ENCODE measurements at places on chromosomes 3 and 15.

DNA sequence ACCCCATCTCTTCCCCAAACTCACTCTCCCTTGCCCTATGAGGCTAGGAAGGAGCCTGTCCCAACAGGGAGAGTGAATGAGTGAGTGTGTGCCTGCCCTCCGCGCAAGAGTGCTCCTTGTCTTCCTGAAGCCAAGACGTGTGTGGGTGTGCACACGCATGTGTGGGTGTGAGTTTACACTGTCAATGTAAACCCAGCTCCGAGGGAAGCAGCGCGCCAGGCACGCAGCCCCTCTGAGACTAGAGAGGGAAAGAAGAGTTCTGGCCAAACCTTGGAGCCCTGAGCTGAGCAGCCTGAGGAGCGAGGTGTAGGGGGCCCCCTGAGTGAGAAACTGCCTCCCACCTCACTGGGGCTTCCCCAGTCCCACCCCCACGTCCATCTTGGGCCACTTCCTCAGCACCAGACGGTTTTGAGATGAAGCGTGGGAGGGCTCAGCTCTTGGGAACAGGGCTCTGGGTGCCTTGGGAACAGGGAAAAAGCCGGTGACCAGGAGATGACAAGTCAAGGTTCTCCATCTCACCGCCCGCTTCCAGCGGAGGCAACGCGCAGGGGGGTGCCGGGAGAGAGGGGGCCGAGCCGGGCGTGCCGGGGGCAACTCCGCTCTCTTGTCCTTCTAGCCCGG lies 5.1 kb downstream of the MECOM start:
- no peak for DNase-seq

- no peak for DNase-seq
Measured at GRCh38 chr3:55792009-55792408, 304.9 kb upstream of the WNT5A start.

DNA sequence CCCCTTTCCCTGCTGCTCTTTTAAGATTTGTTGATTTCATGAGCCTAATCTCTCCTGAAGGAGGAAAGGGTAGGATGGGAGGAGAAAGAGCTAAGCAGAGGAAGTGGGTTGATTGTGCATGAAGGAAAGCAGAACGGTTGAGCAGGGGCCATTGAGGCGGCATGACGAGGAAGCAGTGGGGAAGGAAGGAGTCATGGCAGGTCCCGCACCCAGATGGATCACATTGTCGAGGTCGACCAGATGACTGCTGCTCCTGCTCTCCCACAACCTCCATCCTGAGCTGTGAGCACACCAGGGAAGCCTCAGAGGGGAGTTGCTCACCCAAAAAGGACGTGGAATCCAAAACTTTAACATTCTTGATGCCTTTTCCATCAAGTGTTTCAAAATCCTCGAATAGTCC lies 42.8 kb downstream of the ABTB1 start:
- no peak for DNase-seq

DNA sequence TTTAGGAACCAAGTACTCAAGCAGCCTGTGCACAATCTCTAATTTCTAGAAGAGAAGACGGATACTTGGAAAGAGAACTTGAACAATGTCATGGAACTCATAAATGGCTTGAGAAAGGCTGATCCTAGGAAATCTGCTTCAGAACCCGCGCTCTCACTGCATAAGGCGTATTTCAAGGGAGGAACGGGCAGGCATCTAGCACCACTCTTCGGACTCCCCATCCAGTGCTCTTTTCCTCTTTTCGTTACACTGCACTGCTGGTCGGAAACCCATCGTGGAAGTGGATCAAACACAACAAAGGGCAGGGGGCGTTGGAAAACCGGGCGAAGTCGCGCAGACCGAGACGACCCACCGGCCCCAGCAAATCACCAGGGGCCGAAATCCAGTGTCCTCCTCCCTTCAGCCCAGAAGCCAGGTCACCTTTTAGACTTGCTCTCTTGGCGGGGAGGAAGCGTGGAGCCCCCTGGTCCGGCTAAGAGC lies 539 bp upstream of the TLNRD1 start:
- no peak for DNase-seq

GRCh38 chr3:116367761-116368395 lies 77.4 kb downstream of the LSAMP start:
- no peak for DNase-seq
